ENCODE measurements at places on chromosomes 11 and 22. TPM values are rescaled to one million over a fixed set of nuclear protein-coding genes. Genes with fewer than 3 reads are reported as not detected.

GRCh38 chr11:87097582-87097981 is 59.8 kb downstream of the TMEM135 start:
- no peaks in the 10 kb centered on the region for H3K36me3 ChIP-seq
- H3K27ac ChIP-seq: no peak overlapping the region
- no peak overlapping the region for H3K4me3 ChIP-seq
- no peaks in the 10 kb centered on the region for H3K27me3 ChIP-seq
- DNase-seq: peak; percentile 57

GRCh38 chr11:36239636-36240035 is 49.6 kb downstream of the COMMD9 start:
- no peak overlapping the region for H3K4me3 ChIP-seq
- H3K27ac ChIP-seq: no peak overlapping the region
- no peaks in the 10 kb centered on the region for H3K4me1 ChIP-seq
- no peaks in the 10 kb centered on the region for H3K36me3 ChIP-seq
- DNase-seq: no peak
- no peaks in the 10 kb centered on the region for H3K27me3 ChIP-seq

- no peak for DNase-seq
- no peaks in the 10 kb centered on the region for H3K27me3 ChIP-seq
- H3K36me3 ChIP-seq: no peaks in the 10 kb centered on the region
- no peak overlapping the region for H3K27ac ChIP-seq
Measured at GRCh38 chr11:6568191-6568918, 35.1 kb downstream of the RRP8 start.

USP2 gene
- not detected for total RNA-seq

B4GALNT4 gene
- not detected for total RNA-seq

PANX3 gene
- not detected for total RNA-seq

Data from B cell (primary cell).